ENCODE measurements at places on chromosomes 1 and 21. TPM values are rescaled to one million over a fixed set of nuclear protein-coding genes. Genes with fewer than 3 reads are reported as not detected.

Gene BCAS2
- 31.0 TPM for total RNA-seq

Gene MRPS15
- 42.9 TPM for total RNA-seq

Gene AMY2A
- not detected for total RNA-seq

Gene ZNF684
- total RNA-seq, result 8.4 TPM

Gene RAB42
- 1.6 TPM for total RNA-seq

Gene ZSWIM5
- 2.0 TPM for total RNA-seq

Gene CLCA2
- not detected for total RNA-seq

Gene BTBD8
- total RNA-seq, result 3.8 TPM

Measured in thoracic aorta (tissue), 2 donors.